Suppressor macrophage treated with lipopolysaccharide for 4 hours (primary cell): ENCODE measurements at places on chromosomes 7 and 10.

DNA sequence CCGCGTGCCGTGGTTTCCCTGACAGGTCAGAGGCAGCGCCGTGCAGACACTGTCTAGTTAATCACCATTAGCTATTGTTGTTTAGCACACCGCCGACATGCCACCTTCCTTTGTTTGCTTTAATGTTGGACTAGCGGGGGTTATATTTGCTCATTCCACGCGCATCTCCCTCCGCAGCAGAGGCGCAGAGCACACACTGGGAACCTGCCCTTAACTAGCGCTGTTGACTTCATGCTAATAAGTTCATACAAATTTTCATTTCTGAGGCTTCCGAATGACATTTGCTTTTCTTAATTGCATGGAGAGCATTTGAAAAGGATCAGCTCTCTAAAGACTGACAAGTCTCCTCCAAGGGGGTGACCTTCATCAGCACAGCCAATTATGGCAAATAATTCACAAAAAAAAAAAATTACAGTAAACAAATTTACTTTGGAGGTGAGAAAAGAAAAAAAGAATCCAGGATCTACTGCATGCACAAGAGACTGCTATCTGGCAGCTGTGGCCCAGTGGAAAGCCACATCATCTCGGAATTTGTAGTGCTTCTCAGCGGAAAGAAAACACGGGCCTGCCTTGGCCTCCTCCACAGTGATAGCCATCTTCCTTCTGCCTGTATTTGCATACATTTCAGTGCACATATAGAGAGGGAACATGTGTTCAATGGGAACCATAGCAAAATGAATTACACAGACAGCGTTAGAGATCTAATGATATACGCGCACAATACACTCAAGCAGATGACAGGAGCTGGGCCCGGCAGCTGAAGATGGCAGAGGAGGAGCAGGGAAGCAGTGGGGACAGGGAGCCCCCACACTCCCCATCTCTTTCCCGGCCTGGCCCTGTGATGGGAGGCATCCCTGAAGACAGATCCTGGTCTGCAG lies 94.2 kb downstream of the EBF3 start:
- DNase-seq: no peak

GRCh38 chr10:127117125-127117524 lies 79.3 kb downstream of the INSYN2A start:
- peak; percentile 29 for DNase-seq

DNA sequence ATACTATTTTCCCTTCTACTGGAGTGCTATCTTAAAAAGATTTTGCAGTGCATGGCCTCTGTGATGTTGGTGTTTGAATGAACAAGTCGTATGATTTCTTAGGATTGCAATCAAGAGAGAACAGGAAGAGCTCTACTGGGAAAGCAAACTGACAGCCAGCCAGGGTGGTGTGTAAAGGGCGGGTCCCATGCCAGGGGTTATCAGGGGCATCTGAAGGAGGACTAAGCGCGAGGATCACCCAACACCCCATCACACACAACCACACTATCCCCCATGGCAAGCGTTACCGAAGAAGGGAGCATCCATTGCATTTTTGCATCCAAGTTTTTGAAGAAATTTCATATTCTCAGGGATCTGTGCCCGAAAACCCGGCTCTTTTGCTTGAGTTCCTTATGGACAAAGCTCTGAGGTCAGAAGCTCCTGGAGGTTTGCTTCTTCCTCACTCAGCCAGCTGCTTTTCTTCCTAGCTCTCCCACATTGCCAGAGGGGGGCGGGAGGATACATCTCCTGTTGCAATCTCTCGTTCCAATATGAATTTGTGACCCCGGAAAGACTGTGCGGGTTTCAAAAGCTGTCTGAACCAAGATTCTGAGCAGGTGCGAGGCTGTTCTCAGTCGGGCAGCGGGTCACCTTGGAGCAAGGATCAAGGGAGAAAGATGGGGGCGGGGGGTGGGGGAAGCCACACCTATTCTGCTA lies 5.2 kb downstream of the NEUROD6 start:
- DNase-seq: no peak

GRCh38 chr7:140165422-140165821 lies 11.4 kb downstream of the KDM7A start:
- peak; percentile 32 for DNase-seq
